Vagina (tissue), 2 donors: ENCODE measurements at places on chromosomes 4 and X.

- no peak for DNase-seq
These were observed 104.5 kb downstream of the UBE2NL start for GRCh38 chrX:143988356-143988755.

GRCh38 chrX:3370656-3371055 is 24.2 kb upstream of the MXRA5 start:
- DNase-seq = no peak

DNA sequence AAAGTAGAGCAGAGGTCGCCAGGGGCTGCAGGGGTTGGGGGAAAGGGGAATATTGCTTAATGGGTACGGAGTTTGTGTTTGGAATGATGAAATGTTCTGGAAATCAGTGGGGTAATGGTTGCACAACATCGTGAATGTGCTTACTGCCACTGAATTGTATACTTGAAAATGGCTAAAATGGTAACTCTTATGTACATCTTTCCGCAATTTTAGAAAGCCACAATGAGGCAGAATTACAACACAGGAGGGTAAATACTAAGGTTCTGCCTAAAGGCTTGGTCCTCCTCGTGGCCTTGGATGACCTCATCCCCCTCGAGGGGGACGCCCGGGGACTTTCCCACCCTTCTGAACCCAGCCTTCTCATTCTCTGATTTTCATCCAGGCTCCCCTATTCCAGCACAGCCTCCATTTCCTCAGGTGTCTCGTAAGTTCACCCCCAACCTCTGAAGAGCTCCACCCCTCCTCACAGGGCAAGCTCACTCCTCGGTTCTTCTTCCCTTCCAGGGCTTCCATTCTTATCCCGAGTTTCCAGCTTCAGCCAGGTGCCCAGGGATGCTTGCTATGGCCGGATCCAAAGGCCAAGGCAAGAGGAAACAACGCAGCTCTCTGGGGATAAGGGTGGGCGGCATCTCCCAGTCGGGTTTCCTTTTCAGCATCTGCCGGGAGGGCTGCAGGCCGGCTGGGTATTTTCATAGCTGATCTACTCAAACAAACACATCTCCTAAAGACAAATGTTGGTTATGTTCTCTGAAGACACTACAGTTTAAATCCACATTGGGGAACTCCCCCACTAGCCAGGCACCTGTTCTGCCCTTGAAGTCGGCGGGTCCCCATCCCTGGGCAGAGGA is 71.3 kb upstream of the ACSL1 start:
- DNase-seq = no peak

DNA sequence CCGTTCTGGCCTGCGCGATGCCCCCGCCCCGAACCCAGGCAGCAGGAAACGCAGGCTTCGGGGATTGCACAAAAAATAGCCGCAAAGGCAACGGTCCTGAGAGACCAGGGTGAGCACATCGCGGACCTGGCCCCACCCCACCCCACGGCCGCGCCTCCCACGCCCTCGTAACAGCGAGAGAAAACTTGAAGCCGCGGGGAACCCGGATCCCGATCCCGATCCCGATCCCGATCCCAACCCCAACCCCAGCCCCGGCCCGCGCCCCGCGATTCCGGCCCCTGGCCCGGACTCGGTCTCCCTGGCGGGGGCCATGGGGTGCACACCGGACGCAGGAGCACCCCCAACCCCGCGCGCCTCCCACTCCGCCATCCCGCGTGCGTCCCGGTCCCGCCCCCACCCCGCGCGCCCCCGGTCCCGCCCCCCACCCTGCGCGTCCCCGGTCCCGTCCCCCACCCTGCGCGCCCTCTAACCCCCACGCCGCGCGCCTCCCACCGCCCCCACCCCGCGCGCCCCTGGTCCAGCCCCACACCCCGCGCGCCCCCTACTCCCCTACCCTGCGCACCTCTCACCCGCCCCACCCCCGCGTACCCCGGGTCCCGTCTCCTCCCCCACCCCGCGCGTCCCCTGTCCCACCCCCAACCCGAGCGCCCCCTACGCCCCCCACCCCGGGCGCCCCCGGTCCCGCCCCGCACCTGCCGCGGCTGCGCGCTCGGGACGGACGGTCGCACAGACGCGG is 29.0 kb downstream of the NOP14 start:
- DNase-seq = peak; percentile 90
